ENCODE measurements at places on chromosomes 3 and 15. TPM values are rescaled to one million over a fixed set of nuclear protein-coding genes. Genes with fewer than 3 reads are reported as not detected.

Gene DNASE1L3
- not detected for total RNA-seq

GRCh38 chr3:67876261-67876660 lies 221.8 kb upstream of the SUCLG2 start:
- DNase-seq = no peak
- no peaks in the 10 kb centered on the region for H3K36me3 ChIP-seq
- H3K4me1 ChIP-seq = no peaks in the 10 kb centered on the region
- no peak overlapping the region for H3K27ac ChIP-seq
- no peak overlapping the region for H3K4me3 ChIP-seq

- no peaks in the 10 kb centered on the region for H3K4me1 ChIP-seq
- H3K36me3 ChIP-seq = no peaks in the 10 kb centered on the region
- DNase-seq = no peak
- H3K4me3 ChIP-seq = no peak overlapping the region
Measured at GRCh38 chr3:94961423-94962100, 898.7 kb downstream of the NSUN3 start.

Gene NR1I2
- total RNA-seq = not detected

GRCh38 chr3:67648701-67649100 lies 5.7 kb downstream of the SUCLG2 start:
- peak; percentile 78 for DNase-seq
- no peaks in the 10 kb centered on the region for H3K36me3 ChIP-seq
- no peaks in the 10 kb centered on the region for H3K27me3 ChIP-seq
- peaks cover 27% of the 10 kb centered on the region for H3K4me1 ChIP-seq

Gene GPR149
- not detected for total RNA-seq

GRCh38 chr15:63056829-63057228 lies 14.3 kb downstream of the TPM1 start:
- peaks cover 91% of the 10 kb centered on the region for H3K36me3 ChIP-seq
- no peak overlapping the region for H3K4me3 ChIP-seq
- peaks cover 43% of the 10 kb centered on the region for H3K4me1 ChIP-seq
- H3K27ac ChIP-seq = peak overlapping the region; percentile 7
- no peaks in the 10 kb centered on the region for H3K27me3 ChIP-seq

- H3K36me3 ChIP-seq = no peaks in the 10 kb centered on the region
- peak overlapping the region; percentile 20 for H3K27ac ChIP-seq
- no peaks in the 10 kb centered on the region for H3K27me3 ChIP-seq
Measured at GRCh38 chr3:7876741-7877297, 624.8 kb upstream of the LMCD1 start.

DNA sequence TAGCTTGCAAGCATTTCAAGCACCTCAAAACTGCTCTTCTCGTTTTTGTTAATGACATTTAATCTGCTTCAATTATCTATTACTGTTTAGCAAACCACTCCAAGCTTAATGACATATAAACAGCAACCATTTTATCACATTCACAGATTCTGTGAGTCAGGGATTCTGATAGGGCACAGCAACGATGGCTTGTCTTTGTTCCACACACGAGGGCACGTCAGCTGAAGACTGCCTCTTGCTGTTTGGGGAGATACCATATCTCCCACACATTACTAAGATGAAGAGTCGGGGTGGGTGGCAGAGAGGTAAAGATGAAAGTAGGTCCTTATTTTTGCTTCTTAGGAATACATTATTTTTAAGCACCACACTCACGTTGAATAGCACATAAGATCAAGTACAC lies 19.3 kb downstream of the CPOX start:
- H3K27ac ChIP-seq = no peak overlapping the region
- DNase-seq = no peak
- no peaks in the 10 kb centered on the region for H3K27me3 ChIP-seq
- H3K36me3 ChIP-seq = no peaks in the 10 kb centered on the region
- peaks cover 14% of the 10 kb centered on the region for H3K4me1 ChIP-seq

Gene CYFIP1
- 117 TPM for total RNA-seq

DNA sequence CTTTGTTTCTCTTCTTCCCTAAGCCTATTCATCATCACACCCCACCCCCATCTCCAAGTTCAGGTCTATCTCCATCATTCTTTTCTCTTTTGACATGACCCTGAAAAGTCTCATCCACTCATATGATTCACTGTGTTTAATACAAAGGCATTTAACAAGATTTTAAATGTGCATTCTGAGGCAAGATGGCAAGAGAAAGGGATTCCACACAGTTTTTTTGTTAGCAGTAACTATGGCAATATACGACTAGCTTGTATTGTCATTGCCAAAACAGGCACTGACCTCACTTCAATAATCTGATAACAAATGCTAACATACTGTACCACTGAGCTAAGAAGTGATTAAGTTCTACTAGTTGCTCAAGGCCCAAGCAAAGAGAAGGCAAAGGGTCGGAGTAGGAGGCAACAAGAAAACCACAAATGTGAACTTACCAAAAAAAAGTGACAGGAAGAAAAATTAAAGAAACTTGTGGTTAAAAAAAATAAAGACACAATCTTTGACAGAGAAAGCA lies 53.2 kb downstream of the FBN1 start:
- peak; percentile 100 for DNase-seq
- peaks cover 28% of the 10 kb centered on the region for H3K36me3 ChIP-seq
- H3K27me3 ChIP-seq = no peaks in the 10 kb centered on the region
- no peak overlapping the region for H3K4me3 ChIP-seq
- peaks cover 16% of the 10 kb centered on the region for H3K4me1 ChIP-seq

DNA sequence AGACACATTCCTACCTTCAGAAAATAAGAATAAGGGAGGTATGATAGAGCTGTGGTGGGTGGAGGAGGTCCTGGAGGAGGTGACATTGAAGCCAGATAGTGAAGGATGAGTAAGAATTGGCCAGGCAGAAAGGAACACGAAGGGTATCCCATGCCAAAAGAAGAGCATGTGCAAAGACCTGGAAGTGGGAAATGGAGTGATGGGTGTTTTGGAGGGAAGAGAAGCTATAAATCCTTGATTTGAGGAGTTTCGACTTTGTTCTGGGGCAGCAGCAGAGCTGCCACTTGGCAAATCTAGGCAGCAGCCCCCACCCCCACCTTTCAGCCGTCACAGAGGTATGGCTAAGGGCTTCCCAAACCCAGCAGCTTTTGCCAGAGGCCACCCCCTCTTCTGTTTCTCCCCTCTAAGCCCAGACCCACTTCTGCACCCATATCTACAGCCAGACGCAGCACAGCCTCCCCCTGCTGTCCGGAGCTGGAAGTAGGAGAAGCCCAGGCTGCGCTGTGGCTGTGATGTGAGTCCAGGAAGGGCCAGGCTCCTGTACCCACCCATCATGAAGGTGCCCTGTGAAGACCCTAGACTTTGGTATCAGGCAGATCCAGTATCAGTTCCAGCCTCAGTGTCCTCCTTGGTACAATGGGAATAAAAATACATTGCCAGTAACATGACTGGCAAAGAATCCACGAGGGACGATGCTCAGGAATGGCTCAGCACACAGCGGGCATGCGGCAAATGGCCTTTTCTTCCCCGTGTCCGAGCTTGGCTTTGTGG lies 188.7 kb upstream of the LINGO1 start:
- H3K4me1 ChIP-seq = no peaks in the 10 kb centered on the region
- H3K4me3 ChIP-seq = no peak overlapping the region
- no peak overlapping the region for H3K27ac ChIP-seq
- H3K27me3 ChIP-seq = peaks cover 43% of the 10 kb centered on the region
- no peaks in the 10 kb centered on the region for H3K36me3 ChIP-seq

DNA sequence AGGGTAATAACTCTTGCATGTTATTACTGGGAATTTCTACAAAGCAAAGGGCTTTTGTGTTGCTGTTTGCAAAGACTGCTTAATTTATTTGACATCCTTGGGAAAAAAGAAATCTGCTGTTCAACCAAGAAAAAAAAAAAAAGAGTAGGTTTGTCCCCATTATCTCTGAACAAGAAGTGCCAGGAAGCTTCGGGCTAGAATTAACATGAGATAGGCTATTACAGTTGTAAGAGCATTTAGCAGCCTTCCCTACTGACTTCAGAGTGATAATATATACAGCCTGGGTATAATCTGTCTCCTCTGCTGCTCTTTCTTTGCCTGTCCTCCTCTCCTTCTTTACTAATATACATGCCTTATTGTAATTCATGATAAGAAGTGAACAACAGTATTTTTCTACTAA lies 23.3 kb upstream of the CHMP2B start:
- no peak for DNase-seq
- H3K4me1 ChIP-seq = peaks cover 6% of the 10 kb centered on the region
- H3K4me3 ChIP-seq = no peak overlapping the region
- H3K27ac ChIP-seq = no peak overlapping the region
- H3K27me3 ChIP-seq = no peaks in the 10 kb centered on the region

GRCh38 chr3:72355168-72355567 lies 493.1 kb downstream of the SHQ1 start:
- no peaks in the 10 kb centered on the region for H3K36me3 ChIP-seq
- DNase-seq = no peak
- H3K4me1 ChIP-seq = no peaks in the 10 kb centered on the region
- no peak overlapping the region for H3K27ac ChIP-seq
- no peak overlapping the region for H3K4me3 ChIP-seq

- peaks cover 71% of the 10 kb centered on the region for H3K27me3 ChIP-seq
- no peaks in the 10 kb centered on the region for H3K36me3 ChIP-seq
- DNase-seq = no peak
- no peaks in the 10 kb centered on the region for H3K4me1 ChIP-seq
Measured at GRCh38 chr15:45111390-45112142, 2.4 kb downstream of the DUOX2 start.

DNA sequence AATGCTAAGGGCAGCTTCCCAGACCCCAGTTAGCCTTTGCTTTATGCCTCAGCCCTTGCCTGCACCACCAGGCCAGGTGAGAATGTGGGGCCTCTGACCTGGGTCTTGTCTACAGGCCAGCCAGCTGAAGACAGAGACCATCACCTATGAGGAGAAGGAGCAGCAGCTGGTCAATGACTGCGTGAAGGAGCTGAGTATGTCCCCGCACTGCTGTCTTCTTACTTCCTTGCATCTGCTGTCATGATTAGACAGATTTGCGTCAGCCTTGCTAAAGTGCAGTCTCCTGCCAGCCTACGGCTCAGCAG lies 74.6 kb downstream of the CCK start:
- H3K27me3 ChIP-seq = no peaks in the 10 kb centered on the region
- H3K4me3 ChIP-seq = no peak overlapping the region
- peaks cover 11% of the 10 kb centered on the region for H3K36me3 ChIP-seq
- no peak for DNase-seq
- peaks cover 10% of the 10 kb centered on the region for H3K4me1 ChIP-seq
- no peak overlapping the region for H3K27ac ChIP-seq

GRCh38 chr3:4971838-4972237 lies 7.4 kb upstream of the BHLHE40 start:
- peaks cover 4% of the 10 kb centered on the region for H3K4me1 ChIP-seq
- no peaks in the 10 kb centered on the region for H3K27me3 ChIP-seq
- H3K4me3 ChIP-seq = no peak overlapping the region
- DNase-seq = no peak
- H3K27ac ChIP-seq = no peak overlapping the region
- H3K36me3 ChIP-seq = no peaks in the 10 kb centered on the region
